ENCODE measurements at places on chromosomes 3 and 15.

DNA sequence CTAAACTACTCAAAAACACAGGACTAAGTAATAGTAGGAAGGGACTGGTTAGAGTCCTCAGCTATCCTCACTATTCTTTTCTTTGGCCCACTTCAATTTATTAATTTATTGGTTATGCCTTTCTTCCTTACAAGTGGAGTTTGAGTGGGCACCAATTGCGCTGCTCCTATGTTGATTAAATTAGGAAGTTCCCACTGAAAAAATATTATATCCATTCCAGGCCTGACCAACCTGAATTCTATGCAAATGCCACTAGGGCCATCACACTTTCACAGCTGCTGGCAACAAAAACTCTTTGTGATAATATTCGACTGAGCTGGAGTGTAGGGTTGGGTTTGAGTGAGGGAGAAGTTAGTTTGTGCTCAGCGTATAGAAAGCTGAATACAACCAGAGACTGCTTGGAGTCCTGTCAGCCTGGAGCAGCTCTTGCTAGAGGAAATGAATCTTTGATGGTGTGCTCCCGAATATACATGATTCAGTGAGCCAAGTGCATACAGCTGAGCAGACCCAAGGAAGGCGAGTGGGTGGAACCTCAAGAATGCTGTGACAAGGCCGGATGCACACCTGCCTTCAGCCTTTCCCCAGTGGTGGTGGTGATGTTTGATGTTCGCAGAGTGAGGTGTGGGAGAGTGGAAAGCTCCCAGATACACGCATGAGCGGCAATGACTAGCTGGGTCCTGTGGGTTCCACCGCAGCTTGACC, 1.5 kb downstream of the ARHGEF3 start:
- DNase-seq: no peak

- DNase-seq: no peak
Observed at GRCh38 chr3:57069503-57069902, 9.0 kb downstream of the SPATA12 start.

- DNase-seq: no peak
Observed at GRCh38 chr3:52742418-52743041, 28.2 kb downstream of the NEK4 start.

- DNase-seq: no peak
Observed at GRCh38 chr3:23324745-23325144, 121.6 kb downstream of the UBE2E2 start.

DNA sequence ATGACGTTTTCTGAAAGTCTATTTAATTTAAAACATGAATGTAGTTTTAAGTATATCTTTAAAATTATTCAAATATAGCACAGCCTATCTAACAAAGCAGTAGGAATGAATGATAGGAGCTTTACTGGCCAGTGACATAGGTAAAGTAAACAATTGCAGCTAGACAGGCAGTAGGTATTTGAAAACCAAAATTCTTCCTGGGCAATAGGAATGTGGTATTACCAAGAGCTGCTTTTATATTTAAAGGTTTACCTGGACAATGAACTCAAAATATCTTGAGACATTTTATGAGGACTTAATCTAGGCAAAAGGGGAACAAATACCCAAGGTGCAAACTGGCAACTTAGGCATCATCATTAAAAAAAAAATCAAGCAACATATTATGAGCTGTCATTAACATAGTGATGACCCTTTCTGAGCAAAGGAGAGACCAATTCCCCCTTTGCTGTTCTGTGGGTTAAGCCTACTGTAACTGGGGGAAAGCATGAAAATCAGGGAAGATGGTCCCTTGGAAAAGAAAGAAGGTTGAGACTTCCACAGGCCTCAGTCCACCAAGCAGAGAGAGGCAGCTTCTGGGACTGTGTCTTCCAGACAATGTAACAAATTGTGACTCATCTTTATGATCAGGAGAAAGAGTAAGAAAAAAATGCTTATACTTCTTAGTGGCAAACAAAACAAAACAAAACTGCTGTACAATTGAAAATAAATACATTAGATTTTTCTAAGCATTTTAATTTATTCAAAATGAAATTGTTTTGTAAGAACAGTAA, 12.9 kb downstream of the ISL2 start:
- no peak for DNase-seq

- DNase-seq: no peak
Observed at GRCh38 chr15:85555875-85556617, 175.6 kb downstream of the AKAP13 start.

DNA sequence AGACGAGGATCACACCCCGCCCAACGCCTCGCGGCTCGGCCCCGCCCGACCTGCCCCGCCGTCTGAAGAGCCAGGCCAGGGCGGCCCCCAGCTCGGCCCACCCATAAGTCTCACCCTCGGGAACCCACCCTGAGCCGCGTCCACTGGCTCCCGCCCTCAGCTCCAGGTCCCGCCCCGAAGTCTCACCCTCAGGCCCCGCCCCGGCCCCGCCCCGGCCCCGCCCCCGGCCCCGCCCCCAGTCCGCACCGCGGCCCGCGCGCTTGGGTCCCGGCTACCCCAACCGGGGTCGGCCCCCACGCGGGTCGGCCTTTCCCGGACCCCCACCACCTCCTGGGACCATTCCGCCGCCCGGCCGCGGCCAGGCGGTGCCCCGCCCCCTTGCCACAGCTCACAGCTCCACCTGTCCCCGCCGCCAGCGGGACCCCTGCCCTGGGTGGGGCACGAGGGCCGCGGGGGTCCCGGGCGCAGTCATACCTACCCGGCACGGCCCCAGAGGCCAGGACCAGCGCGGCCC, 489 bp downstream of the CSPG5 start:
- peak; percentile 63 for DNase-seq

DNA sequence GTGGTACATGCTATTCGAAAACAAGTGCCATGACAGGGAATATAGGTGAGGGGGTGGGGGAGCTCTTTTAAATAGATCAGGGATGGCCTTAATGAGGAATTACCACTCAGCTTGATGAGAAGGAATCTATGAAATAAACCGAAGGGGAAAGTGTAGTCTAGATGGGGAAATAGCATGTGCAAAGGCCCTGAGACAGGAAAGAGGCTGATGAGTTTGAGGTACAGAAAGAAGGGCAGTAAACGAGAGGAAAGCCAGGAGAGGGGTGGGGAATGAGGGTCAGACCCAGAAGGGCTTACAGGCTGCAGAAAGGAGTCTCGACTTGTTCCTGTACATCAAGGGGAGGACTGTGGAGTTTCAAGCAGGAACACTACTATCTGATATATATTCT, 12.2 kb downstream of the ATP2B2 start:
- DNase-seq: no peak

DNA sequence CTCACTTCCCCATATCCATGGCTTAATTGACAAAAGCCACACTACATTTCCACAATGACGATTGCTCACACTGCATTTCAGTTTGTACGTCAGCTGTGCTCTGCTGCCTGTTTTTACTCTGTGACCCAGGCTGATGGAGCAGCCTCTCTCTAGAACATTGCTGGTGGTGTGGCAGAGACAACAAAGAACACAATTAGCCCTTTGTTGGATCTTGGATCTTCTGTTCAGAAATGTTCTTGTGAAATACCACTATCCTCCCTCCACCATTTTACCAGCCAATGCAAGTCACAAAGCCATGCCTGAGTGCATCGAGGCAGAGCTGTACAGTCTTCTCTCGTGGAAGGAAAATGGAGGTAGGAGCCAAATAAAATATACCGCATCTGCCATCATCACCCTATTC, 56.9 kb upstream of the TBC1D5 start:
- no peak for DNase-seq

DNA sequence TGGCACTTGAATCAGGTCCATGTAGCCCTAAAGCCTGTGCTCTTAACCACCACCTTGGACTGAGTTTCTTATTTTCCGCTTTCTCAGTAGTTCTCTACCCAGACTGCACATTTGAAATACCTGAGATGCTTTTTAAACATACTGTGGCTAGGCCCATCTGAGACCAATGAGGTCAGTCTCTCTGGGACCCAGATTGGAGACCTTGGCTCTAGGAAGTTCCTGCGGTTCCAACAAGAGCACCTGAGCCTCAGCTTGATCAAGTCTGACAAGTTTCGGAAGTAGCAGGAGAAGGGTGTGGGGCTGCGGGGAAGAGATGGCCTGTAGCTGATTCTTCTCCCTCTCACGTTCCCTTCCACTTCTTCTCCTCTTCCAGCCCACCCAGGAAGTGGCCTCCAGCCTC, 11.5 kb upstream of the TSEN2 start:
- DNase-seq: no peak

DNA sequence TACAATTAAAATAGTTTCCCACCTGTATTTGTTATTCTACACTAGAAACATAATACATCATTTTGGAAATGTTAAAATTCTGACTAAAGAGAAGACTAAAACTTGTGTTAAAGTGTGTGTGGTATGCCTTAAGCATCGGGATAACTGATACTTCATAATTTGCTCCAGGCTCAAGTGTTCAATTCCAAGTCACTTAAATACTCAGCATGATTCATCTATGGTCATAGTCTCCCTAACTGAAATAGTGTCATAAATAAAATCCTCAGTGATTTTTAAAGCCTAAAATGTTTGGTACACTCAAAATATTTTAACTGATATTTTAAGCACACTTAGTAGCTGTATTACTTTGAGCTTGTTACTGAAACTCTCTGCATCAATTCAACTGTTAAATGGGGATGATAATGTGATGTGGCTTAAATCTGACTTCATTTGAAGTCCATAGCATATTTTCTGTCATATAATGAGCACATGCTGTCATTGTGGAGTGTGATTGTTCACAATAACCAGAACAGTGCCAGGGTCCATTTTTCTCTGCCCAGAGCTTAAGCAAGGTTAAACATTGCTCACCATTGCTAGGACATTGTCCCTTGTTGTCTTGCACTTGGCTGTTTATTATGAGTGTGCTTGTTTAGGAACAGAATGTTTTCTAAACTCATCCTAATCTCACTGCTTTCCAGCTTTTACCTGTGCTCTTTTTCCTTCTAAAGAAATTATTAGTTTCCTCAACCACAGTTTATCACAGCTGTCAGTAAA, 122.2 kb downstream of the KLHL25 start:
- no peak for DNase-seq

DNA sequence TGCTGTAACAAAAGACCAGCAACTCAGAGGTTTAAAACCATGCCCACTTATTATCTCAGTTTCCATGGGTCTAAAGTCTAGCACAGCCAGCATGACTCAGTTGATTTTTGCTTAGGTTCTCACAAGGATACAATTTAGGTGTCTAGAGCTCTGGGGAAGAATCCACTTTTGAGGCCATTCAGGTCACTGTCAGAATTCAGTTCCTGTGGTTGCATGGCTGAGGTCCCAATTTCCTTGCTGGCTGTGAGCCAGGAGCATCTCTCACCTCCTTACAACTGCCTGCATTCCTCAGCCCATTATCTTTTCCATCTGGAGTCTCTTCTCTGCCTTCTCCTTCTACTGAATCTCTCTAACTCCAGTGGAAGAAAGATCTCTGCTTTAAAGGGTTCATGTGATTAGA, 240.5 kb upstream of the CFAP20DC start:
- no peak for DNase-seq

- no peak for DNase-seq
Observed at GRCh38 chr3:139463466-139463865, 12.8 kb downstream of the RBP2 start.

GRCh38 chr3:4835616-4836043, 143.6 kb upstream of the BHLHE40 start:
- DNase-seq: no peak

DNA sequence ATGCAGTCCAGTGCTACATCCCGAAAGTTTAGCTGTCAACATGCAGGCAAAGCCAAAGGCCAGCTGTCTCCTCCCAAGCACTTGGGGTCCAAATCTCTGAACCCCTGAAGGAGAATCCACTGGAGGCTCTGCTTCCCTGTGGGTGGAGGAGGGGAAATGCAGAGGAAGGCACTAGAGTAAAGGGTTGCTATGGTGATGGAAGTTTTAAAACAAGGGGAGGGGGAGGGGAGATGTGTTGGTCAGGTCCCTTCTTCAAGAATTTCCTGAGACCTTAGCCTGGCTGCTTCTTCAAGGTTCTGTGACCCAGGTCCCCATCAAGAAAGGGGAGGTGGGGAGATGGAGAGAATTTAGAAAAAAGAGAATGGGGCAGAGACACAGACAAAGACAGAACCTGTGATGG, 2.3 kb downstream of the CAMKV start:
- no peak for DNase-seq

- DNase-seq: no peak
Observed at GRCh38 chr15:90351479-90352106, 491 bp upstream of the ZNF774 start.

DNA sequence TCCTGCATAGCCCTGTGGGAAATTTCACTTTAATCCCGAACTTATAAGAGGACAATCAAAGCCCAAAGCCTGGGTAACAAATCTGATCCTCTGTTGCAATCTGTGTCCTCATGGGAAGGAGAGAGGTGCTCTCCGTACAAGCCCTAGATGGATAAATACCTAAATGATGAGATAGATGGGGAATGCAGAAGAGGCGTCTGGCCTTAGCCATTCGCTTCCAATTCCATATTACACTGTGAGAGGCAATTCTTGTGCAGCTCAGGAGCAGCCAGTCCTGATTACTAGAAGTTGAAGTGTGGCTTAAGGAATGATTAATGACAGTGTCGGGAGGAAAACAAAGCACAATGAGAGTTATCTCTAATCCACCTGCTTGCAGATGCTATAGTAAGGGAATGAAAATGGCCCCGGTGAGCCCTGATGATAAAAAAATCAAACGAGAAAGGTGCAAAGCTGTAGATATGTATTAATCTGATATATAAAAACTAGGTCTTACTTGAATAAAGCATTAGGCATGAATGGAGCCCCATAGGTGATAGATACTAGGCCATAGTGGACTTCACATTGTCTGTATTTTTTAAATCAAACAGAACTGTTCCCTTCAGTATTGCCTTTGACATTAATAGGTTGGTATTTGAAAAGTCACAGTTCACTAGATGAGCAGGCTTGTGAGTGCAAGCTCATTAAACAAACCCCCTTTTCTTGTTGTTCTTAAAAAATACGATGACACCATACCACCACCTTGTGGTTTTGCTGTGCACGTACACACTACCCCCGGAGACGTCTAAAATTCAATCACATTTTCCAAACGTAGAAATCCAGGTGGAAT, 54.2 kb upstream of the TMCO5A start:
- DNase-seq: no peak

GRCh38 chr3:185069037-185070030, 83.5 kb downstream of the C3orf70 start:
- DNase-seq: no peak
